ENCODE measurements at places on chromosomes 2 and 18.

DNA sequence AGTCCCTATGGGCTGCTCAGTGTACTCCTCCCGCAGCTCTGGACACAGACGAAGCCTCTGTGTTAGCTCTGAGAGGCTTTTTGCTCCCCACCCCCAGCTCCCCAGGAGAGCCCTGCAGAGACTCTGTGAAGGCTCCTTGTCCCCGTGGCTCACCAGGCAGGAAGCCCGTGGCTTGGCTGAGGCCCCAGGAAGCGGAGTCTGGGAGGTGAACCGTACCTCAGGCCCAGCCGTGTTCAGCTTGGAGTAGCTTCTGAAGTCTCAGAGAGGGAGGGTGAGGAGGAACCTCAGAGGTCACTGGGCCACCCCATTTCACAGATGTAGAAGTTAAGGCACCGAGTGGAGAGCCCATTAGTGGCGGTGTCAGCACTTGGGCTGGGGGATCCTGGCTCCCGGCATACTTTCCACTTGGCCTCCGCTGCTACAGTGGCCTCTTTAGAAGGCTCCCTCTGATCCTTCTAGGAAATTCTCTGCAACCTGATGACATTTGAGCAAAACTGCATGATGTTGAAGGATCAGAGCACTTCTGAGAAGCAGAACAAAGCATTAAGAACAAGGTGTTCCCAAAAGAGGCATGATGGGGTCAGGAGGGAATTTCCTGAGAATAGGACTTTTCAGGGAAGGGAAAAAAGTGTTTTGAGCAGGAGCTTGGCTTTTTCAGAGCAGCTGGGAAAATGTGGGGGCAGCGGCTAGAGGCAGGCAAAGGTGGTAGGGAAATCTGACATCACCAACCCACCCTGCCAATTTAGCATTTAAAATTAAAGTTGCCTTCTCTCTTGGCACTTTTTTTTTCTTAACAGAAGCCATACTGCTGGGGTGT is 79.1 kb downstream of the MCFD2 start:
- no peak for DNase-seq

DNA sequence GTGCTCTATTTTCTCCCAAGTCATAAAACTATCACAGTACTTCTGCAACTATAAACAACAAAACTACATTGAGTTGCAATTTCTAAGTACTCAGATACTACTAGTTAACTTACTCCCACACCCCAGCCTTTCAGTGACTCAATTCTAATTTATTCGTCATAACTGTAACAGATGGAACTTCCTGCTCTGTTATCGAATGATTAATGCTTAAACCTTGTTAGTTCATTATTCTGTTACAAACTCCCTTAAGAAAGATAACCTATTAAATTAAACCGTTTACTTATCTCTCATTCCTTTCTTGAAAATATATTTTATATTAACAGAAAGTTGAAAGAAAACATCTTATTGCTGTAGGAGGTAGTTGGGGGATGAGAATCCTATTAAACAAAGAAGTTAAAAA is 17.0 kb downstream of the TNFAIP6 start:
- no peak for DNase-seq

DNA sequence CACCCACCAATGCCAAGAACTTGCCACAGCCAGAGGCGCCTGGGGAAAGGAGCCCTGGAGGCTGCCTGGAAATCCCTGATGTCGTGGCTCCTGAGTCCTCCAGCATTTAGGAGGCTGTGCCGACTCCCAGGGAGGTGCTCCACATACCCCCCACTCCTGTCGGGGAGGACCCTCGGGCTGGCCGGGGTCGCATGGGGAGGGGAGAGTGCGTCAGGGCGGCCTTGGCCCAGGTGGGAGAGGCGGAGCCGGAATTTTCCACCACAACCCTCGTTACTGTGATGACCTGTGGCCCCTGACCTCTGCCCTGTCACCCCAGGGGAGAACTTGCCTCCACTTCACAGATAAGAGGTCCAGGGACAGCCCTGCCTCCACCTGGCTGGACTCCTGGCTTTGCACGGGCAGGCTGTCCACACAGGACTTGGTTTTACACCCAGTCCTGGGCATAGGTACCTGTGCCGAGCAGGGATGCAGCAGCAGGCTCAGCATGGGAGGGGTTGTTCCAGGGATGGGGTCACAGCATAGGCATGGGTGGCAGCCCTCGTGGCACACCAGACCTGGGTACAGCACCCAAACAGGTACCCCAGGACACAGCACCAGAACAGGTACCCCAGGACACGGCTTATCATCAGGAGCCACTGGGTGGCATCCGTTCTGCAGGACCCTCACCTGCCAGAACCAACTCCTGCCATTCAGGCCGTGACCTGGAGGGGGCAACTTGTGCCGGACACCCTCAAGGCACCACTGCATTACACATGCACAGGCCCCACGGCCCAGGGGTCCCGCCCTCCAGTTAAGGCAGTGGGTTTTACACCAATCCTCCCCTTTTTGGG is 12.3 kb upstream of the AGXT start:
- DNase-seq = no peak

- no peak for DNase-seq
These were observed 86.9 kb downstream of the EHBP1 start for GRCh38 chr2:62792408-62792807.

DNA sequence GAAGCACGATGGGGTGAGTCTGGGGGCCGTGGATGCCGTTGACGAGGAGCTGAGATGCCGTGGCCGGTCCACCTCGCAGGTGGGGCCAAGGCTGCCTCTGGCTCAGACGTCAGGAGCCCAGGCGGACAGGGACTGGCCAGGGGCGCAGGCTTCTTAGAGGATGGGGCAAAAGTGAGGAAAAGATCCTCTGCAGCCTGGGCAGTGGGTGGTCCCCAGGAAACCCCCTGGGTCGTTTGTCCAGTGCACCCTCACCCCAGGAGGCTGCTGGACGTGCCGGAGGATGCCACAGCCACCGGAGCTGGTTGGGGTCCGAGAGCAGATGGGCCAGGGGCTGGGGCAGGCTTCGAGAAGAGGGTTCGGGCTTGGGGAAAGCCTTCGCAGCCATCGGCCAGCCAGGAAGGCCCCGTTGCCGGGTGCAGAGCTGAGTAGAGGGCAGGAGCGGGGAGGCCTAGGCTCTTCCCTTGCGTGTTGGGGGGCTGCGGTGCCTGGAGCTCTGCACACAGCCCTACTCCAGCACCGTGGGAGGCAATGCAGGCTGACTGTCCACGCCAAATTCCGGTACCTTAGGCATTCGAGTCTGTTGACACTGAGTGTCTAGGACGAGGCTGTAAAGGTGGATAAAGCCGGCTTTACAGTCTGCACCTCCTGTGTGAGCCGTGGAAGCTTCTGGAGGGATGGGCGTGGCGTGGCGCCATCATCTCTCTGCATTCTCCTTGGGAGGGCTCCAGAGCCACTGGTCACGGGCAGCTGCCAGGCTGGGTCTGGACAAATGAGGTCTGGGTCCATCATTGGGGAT is 18.8 kb downstream of the GPC1 start:
- DNase-seq = no peak

DNA sequence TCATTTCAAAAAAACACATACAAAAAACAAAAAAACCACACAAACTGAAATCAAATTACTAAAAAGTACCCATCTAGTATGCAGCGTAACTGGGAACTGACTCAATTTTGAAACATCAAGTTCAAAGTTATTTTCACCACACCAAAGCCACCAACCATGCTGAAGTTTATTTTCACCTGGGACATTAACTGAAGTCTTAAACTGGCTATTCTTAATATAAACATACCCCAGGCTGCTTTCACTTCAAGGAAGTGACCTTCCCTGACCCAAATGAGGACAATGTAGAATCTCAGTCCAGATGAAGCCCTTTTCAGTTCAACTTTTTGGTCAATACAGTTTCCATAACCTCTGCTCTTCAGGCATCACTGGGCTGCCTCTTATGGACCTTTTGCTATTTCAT is 84.6 kb downstream of the PIGN start:
- DNase-seq = no peak

DNA sequence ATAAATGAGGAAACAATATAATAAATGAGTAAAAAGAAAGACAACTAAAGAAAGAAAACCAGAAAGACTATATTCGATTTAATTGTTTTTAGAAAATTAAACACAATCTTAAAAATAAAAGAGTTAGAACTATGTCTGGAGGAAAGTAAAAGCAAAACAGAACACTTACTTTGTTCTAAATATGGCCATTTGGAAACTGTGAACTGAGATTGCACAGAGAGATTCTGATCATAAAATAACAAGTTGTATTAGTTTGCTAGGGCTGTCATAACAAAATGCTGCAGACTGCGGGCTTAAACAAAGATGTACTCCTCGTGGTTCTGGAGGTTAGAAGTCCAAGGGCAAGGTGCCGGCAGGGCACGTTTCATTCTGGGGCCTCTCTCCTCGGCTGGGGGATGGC is 128.1 kb upstream of the AQP4 start:
- no peak for DNase-seq

GRCh38 chr2:237432484-237433092 is 18.6 kb upstream of the COL6A3 start:
- DNase-seq = no peak

- DNase-seq = no peak
These were observed 4.5 kb downstream of the SLC19A3 start for GRCh38 chr2:227713291-227713690.

- no peak for DNase-seq
These were observed 116.9 kb downstream of the RND3 start for GRCh38 chr2:150370561-150370960.

DNA sequence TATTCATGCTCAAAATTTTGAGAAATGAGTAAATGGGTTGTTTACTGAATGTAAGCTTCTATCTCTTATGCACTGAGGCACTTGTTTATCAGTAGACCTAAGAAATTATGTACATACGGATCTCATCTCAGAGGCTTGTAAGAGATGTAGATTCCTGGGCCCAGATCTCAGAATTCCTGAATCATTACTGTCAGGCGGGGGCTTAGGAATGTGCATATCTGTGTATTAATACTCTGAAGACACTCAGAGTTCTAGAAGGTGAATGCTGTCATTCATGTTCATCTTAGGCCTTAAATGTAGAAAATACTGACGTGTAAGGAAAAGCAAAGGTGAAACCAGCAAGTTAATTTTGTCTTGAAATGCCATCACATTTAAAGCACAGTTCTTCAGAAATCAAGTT is 169.6 kb downstream of the FMNL2 start:
- DNase-seq = no peak

- no peak for DNase-seq
These were observed 17.7 kb downstream of the ATOH8 start for GRCh38 chr2:85771486-85771885.

GRCh38 chr2:162092658-162093556 is 18.9 kb upstream of the DPP4 start:
- DNase-seq = no peak

DNA sequence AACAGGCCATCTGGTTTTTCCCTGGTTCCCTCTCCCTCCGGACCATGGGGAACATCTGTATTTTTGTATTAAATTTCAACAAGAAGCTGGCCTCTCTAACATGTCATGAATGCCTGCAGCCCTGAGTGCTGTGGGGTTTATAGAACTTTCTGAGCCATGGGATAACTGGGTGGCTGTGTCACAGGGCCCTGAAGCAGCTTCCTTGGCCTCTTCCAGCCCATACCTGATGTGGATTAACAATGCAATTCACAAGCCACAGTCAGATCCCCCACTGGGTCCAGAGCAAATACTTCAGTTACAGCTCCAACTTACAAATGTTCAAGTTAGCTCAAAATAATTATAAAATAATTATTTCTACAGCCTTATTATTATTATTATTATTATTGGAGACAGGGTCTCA is 307.8 kb upstream of the CELF4 start:
- DNase-seq = no peak

DNA sequence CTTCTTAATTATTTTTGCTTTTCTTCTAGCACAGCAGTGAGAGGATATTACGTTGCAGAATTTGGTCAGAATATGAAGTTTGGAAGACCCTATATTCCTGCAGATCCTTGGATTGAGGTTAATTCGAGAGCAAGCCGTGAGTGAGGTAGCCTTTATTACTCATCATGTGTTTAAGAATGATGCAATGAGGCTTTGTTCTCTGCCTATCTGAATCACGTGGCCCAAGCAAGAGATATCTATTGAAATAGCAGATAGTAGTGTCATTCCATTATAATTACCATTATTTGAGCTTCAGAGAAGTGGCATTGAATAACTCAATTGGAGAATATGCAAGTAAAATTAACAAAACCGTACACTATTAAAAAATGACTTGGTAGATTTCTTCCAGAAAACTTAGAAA is 641.1 kb downstream of the TMEM182 start:
- no peak for DNase-seq

DNA sequence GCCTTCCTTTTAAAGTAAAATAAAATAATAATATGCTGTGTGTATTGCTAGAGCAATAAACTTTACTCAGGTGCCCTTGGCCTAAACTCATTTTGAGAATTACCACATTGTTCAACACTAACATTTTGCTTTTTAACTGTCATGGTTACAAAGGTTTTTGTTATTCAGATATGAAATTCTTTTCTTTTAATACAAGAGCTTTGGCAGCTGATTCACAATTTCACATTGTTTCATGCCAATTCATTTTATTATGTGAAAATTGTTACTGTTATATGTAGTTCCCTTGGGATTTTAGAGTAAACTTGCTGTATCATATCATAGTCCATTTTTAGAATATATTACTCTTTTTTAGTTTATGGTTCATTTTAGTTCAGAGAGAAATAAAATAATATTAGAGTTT is 65.8 kb upstream of the ZNF804A start:
- no peak for DNase-seq

DNA sequence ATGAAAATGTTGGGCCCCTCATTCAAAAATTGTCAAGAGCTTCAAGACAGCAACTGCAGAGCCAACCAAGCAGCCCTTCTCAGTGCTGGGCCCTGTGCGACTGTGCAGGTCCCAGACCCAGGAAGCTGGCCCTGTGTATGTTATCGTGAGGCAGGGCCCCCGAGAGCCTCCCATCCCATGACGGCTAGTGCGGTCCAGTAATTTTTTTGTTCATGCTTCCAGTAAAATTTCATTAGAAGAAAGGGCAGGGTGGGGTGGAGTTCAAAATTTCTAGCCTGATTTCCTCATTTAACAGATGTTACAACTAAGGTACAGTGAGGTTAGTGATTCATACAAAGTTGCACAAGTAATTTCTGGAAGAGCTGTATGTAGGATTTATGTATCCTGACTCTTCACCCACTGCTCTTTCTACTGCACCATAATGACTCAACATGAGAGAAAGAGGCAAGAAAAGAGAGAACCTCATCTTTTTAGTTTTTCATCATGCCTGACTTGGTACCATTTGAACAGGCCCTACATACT is 105.5 kb downstream of the ZEB2 start:
- DNase-seq = no peak

DNA sequence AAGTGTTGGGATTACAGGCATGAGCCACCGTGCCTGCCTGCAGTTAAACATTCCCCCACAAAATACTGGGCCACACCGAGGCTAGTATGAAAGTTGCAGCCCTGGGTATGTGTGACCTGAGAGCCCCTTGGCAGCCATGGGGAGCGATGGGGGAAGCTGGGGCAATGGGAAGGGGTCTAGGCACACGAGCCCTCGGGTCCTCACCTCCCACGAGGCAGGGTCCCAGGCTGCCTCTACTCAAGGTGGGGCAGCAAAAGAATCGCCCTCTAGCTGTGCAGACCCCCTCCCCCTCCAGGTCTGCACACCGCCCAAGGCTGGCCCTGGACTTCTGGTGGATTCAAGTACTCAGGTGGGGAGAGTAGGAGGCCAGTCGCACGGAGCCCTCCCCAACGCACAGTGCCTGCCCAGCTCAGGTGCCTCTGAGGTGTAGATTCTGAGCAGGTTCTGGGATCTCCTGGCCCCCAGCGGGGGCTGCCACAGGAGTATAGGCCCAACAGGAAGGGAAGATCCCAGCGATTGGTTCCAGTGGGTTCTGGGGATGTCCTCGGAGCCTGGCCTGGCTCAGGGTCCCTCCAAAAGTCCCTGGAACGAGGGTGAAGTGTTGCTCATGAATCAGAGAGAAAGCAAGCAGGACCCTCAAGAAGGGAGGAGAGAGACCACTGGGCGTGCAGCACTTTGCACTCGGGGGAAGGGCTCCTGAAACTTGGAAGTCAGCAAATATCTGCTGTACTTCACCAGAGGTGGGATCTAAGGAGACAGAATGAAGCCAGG is 2.6 kb downstream of the GPR35 start:
- DNase-seq = no peak

Data from NCI-H1048 (cell line).